Stimulated activated CD4-positive, alpha-beta T cell treated with anti-CD3 and anti-CD28 coated beads, Interleukin-1b, Interleukin-23, amount 100 ng/mL, for 24 hours (primary cell): ENCODE measurements at places on chromosomes 5 and 9.

GRCh38 chr5:158277276-158277675 lies 418.3 kb upstream of the CLINT1 start:
- DNase-seq: no peak

DNA sequence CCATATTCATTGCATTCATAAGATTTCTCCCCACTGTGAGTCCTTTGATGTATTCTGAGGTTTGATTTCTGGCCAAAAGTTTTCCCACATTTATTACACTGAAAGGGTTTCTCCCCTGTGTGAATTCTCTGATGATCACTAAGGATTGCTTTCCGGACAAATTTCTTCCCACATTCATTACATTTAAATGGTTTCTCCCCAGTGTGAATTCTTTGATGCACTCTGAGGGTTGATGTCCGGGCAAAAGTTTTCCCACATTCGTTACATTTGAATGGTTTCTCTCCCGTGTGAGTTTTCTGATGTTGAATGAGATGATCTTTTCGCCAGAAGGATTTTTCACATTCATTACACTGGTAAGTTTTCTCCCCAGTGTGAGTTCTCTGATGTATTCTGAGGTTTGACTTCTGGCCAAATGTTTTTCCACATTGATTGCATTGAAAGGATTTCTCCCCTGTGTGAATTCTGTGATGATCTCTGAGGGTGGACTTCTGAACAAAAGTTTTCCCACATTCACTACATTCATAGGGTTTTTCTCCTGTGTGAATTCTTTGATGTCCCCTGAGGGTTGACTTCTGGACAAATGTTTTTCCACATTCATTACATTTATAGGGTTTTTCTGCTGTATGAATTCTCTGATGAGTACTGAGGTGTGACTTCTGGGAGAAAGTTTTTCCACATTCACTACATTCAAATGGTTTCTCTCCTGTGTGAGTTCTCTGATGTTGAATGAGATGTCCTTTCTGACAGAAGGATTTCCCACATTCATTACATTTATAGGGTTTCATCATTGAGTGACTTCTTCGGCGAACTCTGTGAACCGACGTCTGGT lies 18.8 kb downstream of the ZNF510 start:
- DNase-seq: no peak

GRCh38 chr9:91060520-91061343 lies 259.1 kb downstream of the SYK start:
- no peak for DNase-seq

- DNase-seq: no peak
These were observed 6.2 kb downstream of the DMRT3 start for GRCh38 chr9:982394-983230.

DNA sequence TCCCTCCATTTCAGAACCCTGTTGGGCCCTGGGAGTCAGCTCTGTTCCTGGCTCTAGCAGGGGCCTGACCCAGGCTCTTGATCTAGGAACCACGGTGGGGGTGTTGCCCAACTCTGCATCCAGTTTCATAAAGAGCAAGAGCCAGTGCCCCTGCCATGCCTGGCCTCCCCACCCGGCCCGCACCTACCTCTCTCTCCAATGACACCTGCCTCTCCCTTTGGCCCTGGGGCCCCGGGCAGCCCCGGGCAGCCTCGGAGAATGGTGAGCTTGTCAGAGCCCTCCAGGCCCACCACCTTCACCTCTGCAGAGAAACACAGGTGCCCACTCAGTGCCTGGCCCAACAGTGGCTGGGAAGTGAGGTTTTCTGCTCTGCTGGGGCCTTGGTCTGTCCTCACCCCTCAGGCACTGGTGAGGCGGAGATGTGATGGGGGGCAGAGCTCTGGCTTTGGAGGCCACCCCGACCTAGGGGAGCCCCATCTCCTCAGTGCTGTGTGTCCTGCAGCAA lies 1.5 kb downstream of the FCN1 start:
- DNase-seq: no peak

GRCh38 chr9:72294936-72295335 lies 70.1 kb downstream of the ZFAND5 start:
- DNase-seq: no peak

DNA sequence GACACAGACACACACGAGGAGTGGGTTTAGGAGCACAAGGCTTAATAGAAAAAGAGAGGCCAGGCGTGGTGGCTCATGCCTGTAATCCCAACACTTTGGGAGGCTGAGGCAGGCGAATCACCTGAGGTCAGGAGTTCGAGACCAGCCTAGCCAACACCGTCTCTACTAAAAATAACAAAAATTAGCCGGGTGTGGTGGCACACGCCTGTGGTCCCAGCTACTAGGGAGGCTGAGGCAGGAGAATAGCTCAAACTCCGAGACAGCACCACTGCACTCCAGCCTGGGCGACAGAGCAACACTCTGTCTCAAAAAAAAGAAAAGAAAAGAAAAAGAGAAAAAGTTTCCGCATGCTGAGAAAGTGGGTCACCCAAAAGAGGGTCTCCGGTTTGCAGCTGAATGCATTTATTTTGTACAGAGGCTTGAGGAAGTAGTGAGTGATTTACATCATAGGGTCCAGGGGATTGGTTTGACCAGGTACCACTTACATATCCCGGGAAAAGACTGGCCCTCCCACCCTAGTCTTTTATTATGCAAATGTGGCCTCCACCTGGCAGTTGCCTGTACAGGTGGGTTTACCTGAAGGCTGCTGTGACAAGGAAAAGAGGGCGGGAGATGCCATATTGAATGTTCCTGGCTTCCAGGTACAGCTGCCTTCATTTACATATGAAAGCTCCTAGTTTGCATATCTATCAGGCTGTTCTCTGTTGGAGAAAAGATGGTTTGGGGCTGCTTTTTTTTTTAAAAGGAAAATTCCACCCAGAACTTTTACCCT lies 366.2 kb upstream of the GRAMD2B start:
- no peak for DNase-seq
